ENCODE measurements at places on chromosomes 2 and 18.

DNA sequence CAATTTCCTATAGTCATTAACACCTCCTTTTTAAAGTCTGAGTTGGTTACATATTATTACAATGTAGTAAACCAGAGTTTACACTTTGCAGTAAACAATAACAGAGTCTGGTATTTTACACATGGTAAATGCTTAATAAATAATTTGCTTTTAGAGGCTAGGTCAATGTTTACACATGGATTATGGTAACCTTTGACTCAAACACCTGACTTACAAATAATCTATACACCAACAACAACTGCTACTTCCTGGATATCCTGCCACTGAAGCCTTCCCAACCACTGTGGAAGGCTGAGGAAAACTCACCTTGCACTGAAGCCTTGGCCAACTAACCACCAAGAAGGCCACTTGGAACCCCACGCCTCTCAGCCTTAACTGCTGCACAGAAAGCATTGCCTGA is 5.4 kb downstream of the ALS2 start:
- no peak for DNase-seq

GRCh38 chr2:233996461-233996860 is 54.0 kb upstream of the SPP2 start:
- DNase-seq, result no peak

DNA sequence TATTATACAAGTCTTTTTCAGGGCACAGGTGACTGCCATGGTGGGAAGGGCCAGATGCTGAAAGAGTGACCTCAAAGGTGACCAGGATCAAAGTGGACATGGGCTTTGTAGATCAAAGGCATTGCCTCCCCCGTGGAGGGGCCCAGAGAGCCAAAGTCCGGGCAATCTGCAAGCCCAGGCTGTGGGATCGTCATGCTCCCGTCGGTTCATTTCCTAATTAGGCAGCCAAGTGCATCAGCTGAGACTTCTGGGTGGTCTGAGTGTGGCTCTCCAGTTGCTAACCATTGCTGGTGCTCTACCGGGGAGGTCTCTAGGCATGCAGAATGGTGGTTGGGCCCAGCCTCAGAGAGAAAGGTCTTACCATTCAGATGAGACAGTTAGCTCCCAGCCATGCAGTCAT is 61.6 kb downstream of the TRIB2 start:
- DNase-seq, result no peak

DNA sequence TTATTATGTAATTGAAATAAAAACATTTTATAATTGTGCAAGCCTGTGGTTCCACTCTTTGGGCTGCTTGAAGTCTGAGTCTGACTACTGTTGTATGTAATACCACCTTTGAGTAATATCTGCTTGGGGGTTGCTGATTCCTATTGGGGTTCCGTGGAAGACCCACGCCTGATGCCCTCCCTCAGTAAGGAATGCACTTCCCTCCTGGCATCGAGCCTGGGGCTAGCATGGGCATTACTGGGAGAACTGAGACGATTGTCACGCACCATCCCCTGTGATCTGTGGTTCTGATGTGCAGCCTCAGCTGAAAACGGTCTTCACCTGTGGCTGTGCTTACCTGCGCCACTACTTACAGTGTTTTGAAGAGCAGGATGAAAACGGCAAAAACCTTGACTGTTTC is 32.7 kb upstream of the RBM44 start:
- DNase-seq, result no peak

- no peak for DNase-seq
These were observed 98.2 kb upstream of the GCFC2 start for GRCh38 chr2:75808793-75809535.

DNA sequence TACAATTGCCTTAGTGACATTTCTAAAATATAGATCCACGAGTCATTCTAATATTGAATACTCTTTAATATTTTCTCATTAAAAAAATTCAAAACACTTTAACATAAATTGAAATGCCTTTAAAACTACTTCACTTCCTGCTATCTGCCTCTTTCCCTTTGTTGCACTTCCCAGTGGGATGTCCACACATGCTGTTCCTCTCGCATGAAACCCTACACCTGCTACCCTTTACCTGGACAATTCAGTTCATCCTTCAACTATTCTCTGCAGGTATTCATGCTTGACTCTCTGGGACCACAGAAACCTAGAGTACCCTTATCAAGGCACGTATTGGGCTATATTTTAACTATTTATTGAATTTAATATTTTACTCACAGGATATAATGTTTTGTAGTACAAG is 373.3 kb upstream of the GALNT5 start:
- no peak for DNase-seq

DNA sequence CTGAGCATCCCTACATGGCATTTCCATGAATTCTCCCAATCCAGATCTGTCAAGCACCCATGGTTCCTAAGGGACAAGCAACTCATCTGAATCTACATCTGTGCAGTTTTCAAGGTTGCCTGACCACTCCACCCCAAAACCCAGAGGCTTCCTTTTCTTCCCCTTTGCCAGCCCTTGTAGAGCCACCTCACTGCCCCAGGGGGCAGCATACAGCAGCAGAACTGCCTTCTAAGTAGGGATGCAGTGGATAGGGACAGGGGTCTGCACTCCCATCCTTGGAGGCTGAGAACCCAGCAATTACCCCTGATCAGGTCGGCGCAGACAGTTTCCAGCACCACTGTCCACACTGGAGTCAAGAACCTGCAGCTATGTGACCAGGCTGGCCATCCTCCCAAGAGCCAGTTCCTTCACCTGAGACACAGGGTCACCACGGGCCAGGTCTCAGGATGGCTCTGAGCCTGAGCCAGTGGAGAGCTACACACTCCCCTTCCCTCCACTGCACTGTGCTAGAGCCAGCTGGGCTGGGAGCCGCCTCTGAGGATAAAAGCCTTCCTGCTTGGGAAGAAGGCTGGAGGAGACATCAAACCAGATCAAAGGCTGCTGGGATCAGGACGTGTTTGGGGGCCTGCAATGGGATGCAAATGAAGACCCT is 283.1 kb downstream of the CELF4 start:
- DNase-seq, result no peak

GRCh38 chr18:35507623-35508022 is 9.9 kb upstream of the INO80C start:
- DNase-seq, result no peak

DNA sequence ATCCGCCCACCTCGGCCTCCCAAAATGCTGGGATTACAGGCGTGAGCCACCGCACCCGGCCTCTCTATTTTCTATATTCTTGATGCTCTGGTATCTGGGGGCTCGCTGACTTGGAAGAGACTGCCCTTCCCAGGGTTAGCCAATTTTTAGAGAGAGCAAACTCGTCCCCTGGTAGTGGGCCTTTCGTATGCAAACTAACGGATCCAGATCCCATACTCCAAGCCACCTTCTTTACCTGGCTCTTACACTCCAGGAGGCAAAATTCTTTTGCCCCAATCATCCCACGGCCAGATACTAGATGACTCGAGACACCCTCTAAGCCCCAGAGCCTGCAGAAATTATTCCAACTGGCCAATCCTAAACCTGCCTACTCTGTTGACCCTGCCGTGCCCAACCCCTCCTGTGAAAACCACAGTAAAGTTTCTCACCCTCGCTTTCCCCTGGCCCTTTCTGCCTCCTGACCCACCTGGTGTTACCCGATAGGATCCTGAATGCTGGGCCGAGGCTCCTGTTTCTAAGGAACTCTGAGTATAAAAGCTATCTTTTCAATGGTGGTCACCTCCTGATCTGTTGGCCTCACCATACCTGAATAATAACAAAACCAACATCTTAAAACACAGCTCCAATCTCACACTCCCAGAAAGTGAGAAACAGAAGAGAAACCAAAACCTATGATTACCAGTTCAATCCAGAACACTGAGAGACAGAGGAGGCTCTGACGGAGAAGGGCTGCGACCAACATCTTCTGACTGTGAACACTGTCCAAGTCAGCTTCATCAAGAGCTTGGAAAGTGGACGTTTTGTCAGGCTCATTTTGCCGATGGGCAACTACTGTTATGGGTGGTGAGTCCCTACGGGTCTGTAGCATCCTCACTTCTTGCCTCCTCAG is 57.6 kb upstream of the ZNF532 start:
- no peak for DNase-seq

DNA sequence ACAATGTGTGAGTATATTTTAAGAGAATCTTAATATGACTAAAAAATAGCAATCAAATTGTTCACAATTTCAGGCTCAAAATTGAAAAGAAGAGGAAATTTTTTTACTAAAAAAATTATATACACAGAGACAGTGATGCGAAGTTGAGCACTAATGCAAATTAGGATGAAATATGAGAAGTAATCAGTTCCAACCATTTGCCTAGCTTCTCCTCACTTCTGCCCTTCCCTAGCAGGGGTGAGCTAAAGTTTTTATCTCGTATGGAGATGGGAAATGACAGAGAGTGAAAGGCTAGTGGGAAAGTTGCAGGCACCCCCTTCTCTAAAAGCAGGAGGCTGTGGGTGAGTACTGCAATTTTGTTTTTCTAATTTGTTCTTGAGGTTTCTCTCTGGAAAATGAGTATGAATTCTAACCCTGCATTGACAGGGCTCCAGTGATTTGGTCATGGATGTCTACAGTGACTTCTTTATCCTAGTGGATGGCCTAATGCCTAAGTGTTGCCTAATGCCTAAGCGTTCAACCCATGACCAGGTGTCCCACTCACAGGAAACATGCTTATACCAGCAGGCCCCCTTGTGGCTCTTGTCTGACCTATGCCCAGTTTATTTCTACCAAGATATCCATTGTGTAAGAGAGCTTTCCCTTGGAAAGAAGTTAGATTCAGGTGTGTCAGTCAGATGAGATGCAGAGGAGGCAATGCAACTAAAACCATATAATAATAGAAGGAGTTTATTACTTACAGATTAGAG is 78.0 kb upstream of the HNMT start:
- no peak for DNase-seq

DNA sequence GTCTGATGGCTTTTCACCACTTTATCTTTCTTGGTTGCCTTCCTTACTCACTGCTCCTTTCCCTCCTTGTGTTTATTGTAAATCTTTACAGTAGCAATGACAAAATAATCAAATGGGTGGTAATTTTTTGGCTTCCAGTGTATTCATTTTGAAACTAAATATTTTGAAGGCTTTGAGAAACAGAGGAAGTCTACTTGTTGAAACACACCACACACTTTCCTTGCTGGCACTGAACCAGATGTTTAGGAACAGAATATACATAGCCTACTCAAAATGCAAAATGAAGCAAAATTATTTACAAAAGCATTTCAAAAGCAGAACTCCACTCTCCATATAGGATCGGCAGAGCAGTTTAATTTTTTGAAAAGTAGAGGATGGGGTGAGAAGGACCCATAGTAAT is 189.8 kb downstream of the LTBP1 start:
- no peak for DNase-seq

DNA sequence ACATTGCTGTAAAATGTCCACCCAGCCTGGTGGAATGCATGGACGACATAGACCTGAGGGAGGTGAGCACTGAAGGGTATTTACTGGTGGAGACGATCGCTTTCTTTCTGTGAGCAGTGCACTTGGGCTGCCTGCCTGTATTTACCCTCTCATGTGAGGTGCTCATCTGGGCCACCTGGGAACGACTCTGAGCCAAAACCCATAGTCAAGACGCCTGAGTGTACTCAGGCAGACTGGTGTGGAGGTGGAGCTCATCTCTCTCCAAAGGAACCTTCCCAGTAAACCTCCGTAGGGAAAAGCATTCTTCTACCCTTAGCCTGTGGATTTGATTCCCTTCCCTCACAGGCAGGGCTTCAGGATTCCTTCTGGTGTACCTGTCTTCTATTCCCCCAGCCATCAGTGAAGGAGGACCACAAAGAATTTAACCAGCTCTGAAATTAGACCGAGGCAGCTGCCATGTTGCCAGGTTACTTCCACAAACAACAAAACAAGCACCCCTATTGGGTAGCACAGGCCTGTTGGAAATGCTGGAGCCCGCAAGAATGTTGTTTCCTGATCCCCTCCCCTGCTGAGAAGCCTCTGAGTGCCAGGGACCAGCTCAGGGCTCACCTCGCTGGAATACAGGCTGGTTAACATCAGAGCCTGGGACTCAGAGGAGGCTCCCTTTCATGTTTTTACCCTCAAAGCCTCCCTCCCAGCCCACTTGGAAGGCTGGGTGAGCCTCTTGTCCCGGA is 47.5 kb upstream of the TXNDC2 start:
- peak; percentile 67 for DNase-seq

DNA sequence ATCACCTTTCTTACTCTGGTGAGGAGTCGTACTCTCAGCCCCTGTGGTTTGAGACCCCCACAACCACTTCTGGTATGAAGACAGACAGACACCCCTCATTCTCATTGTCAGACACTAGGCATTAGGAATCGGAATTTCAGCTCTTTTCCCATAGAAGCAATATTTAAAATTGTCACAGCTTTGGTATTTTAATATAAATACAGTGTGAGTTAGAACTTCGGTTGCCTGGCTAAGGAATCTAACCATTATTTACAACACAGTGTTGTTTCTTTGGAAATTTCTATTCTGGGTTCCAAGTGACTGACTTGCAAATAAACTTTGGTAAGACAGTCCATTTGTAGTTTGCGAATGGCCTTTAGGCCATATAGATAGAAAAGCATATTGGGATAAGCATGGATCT is 318.1 kb downstream of the PARD3B start:
- peak; percentile 70 for DNase-seq

DNA sequence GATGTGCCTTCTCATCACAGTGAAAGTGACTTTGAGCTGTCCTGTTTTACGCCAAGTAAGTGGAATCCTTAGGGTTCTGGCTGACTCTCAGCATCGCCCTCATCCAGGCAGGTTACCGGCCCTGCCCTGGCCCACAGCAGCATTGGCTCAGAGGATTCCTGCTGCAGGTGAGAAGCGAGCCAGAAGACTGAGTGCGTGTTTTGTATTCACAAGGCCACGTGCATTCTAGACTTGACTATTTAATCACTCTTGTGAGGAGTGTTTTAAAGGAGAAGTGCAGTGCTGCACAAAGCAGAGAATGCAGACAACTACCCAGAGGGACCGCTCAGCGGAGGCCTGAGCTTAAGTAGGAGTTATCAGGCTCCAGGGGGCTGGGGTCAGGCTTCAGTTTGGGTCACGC is 48.3 kb downstream of the LAMA3 start:
- DNase-seq, result no peak

DNA sequence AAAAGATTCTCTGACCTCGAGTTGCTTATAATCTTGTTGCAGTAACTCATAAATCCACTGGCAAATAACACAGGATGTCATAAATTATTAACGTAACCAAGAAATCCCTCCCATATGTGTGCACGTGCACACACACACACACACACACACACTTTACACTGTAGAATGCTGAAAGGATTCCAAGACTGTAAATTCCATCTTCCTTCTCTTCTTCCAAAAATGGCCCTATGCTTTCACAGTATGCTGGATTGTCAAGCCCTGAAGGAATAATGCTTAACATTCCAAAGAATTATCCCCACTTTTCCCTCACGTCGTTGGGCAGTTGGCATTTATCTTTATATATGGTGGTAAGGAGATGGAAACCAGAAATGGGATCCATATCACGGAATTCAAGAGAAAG is 117.5 kb upstream of the CRIM1 start:
- peak; percentile 38 for DNase-seq

- no peak for DNase-seq
These were observed 387.5 kb downstream of the CDH2 start for GRCh38 chr18:27789406-27789805.

- no peak for DNase-seq
These were observed 8.2 kb upstream of the GAREM2 start for GRCh38 chr2:26164641-26165211.

Measured in fibroblast of skin of back (primary cell).